ENCODE measurements at places on chromosomes 2 and 18.

DNA sequence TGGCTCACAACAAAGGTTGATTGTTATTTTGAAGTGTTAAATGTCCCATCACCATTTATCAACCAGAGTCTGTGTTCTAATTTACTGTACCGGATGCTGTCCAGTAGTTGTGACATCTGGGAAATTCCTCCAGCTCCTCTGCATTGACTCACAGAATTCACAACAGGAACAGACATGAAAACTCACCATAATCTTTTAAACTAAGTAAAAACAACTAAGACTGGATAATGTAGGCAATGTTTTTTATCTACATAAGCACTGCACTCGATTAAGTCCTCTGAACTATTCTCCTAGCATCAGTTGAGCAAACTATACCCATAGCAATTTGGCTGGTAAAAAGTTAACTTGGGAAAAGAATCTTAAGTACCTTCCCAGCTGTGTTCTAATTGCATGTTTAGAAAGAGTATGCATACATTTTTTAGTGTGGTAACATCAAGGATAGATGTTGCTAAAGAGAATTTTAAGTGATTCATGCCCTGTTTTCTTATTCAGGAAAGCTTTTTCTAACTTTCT, 42.9 kb upstream of the MYO1B start:
- no peak for DNase-seq

GRCh38 chr2:6916736-6917070, 509 bp upstream of the RNF144A start:
- no peak for DNase-seq

DNA sequence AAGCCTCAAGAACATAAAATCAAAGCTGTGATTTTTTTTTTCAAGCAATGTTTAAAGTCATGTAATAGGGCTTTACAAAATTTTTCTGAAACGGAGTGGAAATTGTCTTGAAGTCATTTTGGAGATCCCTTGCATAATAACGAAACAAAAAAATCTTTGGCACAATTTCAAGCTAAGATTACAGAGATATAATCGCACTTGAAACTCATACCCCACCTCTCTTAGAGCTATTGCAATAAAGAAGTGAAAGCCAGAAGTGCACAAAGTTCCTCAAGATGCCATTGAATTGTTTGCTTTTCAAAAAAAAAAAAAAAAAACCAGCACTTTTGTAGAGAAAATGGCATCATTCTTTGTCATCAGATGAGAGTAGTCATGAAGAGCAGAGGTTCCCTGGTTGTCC, 152.3 kb downstream of the PAX3 start:
- DNase-seq: no peak

GRCh38 chr2:184272056-184272455, 326.3 kb upstream of the ZNF804A start:
- DNase-seq: no peak

- DNase-seq: no peak
Observed at GRCh38 chr2:226461981-226462380, 337.6 kb downstream of the IRS1 start.

DNA sequence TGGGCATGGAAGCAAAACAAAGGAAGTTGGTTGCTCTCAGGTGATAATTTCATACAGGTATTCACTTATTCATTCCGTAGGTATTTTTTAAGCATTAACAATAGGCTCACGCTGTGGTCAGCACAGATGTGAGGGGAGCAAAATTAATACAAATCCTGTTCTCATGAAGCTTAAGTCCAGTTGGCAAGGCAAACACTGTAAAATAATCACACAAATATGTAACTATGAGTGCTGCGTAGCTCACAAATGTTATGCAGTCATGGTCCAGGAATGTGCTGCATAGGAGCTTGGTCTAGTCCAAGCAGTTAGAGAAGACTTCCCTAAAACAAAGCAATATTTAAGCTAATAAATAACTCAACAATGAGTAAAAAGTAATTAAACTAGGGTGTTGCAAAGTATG, 23.9 kb downstream of the SP5 start:
- no peak for DNase-seq

DNA sequence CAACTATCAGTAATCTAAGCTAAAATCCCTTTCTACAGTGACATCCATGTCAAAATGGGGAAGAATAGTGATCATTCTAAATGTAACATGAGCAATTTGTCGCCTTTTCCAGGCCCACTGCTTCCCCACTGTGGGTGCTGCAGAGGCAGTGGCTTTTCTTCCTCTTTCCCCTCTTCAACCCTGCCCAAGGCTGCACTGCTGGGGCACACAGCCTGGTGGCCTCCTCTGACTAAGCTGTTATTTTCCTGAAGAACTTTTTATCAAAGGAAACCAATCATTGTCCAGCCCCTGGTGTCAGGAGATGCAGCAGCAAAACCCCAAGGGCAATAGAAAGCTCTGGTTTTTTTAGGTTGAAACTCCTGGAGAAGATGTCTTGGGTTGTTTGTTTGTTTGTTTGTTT, 117.6 kb upstream of the KLF7 start:
- no peak for DNase-seq

DNA sequence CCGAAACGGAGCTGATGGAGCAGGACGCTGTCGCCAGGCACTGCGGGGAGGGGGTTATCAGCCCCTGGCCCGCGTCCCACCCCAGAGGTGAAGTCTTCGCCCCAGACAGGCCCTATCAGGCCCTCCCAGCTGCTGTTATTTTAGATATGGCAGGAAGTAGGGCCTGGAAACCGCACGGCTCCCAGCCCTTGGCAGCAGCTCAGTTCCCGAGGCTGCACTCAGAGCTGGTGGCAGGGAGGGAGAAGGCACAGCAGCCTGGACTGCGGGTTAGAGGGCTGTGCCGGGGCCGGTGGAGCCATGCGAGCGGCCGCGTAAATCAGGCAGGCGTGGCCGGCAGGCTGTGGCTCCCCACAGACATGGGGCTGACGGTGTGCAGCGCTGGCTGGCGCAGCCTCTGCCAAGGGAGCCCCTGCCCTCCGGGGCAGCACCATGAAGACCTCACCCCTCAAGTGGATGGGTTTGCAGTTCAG, 111.4 kb downstream of the NFATC1 start:
- DNase-seq: no peak

- DNase-seq: no peak
Observed at GRCh38 chr18:3442919-3443318, 7.1 kb upstream of the TGIF1 start.

GRCh38 chr2:46550686-46551404, 71.5 kb downstream of the TMEM247 start:
- no peak for DNase-seq

DNA sequence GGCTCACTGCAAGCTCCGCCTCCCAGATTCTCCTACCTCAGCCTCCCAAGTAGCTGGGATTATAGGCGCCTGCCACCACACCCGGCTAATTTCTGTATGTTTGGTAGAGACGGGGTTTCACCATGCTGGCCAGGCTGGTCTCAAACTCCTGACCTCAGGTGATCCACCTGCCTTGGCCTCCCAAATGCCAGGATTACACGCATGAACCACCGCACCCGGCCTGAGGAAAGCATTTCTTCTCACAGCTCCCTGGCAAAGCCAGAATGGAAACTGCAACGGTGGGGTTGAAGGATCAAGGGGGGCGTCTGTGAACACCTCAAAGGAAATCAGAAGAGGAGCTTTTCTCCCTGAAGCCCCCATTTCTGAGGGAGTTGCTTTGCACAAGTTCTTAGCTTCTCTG, 11.2 kb upstream of the TEX51 start:
- DNase-seq: no peak

GRCh38 chr2:24047703-24048033, 477 bp upstream of the WDCP start:
- no peak for DNase-seq

GRCh38 chr2:1750933-1751766, 6.8 kb upstream of the PXDN start:
- DNase-seq: peak; percentile 19

- DNase-seq: no peak
Observed at GRCh38 chr2:196987298-196987648, 60.8 kb upstream of the PGAP1 start.

DNA sequence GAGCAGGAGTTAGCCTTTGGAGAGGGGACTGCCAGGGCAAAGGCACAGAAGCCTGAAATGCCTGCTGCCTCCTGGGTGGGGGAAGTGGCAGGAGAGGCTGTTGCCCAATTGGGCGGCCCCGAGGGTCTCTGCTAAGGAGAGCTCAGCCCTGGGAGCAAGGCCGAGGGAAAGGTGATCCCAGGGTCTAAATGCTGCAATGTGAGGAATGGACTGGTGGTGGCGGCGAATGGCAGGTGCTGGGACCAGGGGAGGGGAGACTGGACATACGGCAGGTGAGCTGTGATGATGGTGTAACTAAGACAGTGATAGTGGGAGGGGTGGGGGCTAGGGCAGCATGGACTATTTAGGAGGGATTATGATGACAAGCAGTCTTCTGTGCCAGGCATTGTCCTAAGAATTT, 104.0 kb downstream of the DYSF start:
- no peak for DNase-seq

GRCh38 chr2:153536115-153536514, 57.6 kb upstream of the RPRM start:
- DNase-seq: no peak

- DNase-seq: no peak
Observed at GRCh38 chr2:73105511-73105971, 7.2 kb downstream of the RAB11FIP5 start.

- no peak for DNase-seq
Observed at GRCh38 chr2:122749405-122749804, 994.0 kb downstream of the TSN start.

DNA sequence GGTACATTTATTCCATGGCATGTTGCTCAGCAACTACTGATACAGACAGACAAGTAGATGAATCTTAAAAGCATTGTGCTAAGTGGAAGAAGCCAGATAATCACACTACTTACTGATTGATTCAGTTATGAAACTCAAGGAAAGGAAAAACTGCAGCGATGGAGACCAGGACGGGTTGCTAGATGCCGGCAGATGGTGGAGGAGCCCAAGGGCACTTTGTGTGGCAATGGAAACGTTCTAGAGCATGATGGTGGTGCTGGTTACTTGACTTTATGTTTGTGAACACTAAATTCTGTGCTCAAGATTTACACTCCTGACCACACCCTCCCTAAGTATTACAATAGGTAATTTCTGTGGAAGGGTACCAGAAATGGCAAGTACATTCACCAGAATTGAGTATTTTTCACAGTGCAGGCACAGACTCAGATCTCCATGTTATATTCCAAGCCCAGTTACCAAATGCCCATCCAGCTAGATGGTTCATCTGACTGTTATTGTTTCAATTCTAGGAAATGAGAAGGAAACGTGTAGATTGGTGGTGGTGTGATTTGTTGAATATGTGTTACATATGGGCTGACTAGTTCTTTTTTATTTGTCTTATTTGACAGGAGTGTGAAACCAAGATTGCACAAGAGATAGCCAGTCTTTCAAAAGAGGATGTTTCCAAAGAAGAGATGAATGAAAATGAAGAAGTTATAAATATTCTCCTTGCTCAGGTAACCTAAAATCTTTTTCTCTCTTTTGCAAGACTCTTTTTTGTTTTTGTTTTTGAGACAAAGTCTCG, 55.1 kb downstream of the RALBP1 start:
- no peak for DNase-seq

DNA sequence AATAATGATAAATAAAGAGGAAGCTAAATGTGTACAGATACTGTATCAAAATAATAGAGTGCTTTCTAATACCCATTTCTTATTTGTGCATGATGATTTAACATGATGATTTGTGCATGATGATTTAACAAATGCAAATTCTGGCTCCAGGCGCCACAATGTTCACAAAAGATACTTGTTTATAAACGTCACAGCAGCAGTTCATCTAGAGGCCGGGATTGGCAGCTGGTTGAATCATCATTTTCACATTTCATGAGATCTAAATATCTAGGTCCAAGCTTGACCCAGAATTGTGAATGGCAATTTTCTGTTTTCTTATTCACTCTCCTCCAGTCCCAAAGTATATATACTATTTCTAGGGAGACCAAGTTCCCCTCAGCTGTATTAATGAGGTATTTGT, 322.0 kb downstream of the SUCLG1 start:
- no peak for DNase-seq

- no peak for DNase-seq
Observed at GRCh38 chr2:26422947-26423629, 21.4 kb downstream of the DRC1 start.

Data from CD4-positive, alpha-beta memory T cell (primary cell).